ENCODE measurements at places on chromosomes 1 and 21.
A peak's percentile ranks its signal among the peaks of the same experiment; 100 is the strongest.

GRCh38 chr1:200381256-200381984, 28.4 kb downstream of the ZNF281 start:
- DNase-seq: no peak

GRCh38 chr1:220336391-220337031, 64.3 kb upstream of the RAB3GAP2 start:
- DNase-seq: no peak

DNA sequence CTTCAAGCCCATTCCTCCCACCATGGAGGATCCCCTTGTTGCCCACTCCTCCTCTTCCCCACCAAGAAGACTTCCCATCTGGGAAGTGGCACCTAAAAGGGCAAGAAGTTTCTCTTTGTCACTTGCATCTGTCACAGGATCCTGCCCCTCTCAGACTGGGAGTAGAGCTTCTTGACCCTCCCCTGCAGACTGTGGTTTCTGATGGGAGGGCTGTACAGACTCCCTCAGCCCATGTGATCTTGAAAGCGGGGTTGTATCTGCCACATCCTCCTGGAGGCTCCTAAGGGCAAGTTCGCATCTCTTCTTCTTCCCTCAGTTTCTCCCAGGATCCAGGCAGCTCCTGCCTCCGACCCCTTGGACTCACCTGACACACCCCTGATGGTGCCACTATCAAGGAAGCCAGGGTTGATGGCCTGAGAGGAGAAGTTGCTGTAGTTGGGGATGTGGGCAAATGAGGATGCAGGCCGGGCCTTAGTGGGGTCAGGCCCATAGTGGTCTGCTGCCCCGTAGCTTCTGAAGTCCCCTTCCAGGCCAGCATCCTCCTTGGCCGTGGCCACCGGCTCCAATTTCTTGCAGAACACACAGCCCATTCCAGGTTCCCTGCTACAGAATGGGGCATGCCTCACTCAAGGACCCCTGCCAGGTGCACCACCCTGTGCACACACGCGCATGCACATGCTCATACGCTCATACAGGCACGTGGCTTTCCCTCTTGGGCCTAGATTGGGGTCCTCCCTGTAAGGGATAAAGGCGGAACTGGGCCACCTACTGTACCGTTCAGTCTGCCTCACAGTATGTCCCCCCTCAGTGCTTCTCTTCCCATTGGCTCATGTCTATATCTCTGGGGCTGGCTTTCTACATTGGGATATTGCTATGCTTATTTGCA, 11.4 kb downstream of the FGR start:
- DNase-seq: no peak

DNA sequence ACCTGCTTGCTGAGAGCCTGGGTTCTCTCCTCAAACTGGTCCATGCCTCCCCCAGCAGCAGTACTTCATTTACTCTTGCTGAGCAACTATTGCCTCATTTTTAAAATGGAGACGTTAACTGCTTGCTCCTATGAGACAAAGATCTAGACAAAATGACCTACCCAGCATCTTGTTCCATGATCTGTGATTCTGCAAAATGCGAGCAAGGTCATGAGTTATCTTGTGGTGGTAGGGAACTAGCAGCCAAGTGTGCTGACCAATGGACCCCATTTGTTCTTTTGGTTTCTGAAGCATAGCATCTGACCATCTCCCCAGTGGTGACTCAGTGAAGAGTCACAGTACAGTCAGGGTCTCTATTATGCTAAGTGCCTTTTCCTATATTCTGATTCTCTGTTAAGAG, 40.4 kb downstream of the TBX15 start:
- no peak for DNase-seq

GRCh38 chr1:31576201-31576669, at the start of gene TINAGL1:
TINAGL1 (plus strand) TSS chr1:31576515; CDS start chr1:31577149, 634 bp downstream.
- peak; percentile 52 for DNase-seq

- DNase-seq: no peak
Observed at GRCh38 chr1:229509576-229509975, 1.4 kb upstream of the NUP133 start.

DNA sequence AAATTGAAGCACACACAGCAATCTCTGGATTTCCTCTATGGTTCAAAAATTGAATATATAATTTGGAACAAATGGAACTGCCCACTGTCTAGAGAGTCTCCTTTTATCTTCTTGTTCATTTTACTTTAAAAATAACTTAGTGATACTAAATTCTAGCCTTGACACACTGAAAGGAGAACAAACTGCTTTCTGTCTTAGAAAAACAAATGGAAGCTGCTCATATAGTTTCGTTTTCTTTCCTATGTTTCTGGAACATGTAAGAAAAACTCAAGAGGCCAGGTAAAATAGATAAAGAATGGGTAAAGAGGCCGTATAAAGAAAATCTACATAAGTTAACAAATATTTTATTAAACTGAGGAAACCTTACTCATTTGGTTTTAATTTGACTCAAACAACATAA, 332.7 kb downstream of the NEGR1 start:
- DNase-seq: no peak

DNA sequence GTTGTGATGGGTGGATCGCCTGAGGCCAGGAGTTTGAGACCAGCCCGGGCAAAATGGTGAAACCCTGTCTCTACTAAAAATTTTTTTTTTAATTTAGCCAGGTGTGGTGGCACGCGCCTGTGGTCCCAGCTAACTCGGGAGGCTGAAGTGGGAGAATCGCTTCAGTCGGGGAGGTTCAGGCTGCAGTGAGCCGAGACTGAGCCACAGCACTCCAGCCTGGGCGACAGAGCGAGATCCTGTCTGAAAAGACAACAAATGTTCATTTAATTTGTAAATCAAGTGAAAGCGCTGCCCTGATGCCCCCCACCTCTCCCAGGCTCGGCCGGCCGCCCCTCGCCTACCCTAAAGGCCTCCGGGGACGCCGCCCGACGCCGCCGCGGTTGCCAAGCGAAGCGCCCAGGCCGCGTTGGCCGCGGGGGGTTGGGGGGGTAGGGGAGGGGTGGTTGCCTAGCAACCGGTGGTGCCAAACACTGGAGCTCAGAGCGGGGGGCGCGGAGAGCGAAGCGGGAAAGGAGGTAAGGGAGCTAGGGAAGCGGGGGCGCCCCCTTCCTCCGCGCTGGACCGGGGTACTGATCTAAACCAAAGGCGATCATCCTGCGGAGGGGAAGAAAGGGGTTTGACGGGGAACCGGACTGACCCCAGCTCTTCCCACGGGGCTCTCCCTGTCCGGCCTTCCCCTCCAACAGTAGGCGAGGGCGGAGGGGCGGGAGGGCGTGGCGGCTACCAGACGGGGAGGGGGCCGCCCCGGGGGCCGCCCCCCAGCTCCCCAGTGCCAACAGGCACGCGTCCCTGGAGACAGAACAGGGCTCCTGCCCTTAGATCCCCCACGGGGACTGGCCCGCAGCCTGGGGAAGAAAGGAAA, at the start of gene TEKT2:
TSS of gene TEKT2 (plus strand) at position 460 of the 862 bp plus-strand sequence. CDS start 828 bp downstream, outside the sequence.
- DNase-seq: no peak

DNA sequence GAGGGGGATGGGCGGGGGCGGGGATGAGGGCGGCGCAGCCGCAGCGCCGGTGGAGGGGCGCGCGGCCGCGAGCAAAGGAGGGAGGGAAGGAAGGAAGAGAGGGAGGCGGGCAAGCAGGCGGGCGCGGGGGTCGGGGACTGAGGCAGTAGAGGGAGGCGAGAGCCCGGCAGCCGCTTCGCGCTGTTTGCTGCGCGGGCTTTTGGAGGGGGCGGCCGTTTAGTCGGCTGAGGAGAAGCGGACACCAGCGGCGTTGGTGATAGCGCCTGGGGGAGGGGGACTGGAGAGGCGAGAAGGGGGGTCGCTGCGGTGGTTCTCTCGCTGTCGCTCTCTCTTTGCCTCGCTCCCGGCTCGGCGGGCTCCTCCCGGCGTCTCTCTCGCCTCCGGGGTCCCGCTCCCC, at the start of gene HS2ST1:
TSS of gene HS2ST1 (plus strand) at position 35 of the 397 bp plus-strand sequence.
- no peak for DNase-seq

DNA sequence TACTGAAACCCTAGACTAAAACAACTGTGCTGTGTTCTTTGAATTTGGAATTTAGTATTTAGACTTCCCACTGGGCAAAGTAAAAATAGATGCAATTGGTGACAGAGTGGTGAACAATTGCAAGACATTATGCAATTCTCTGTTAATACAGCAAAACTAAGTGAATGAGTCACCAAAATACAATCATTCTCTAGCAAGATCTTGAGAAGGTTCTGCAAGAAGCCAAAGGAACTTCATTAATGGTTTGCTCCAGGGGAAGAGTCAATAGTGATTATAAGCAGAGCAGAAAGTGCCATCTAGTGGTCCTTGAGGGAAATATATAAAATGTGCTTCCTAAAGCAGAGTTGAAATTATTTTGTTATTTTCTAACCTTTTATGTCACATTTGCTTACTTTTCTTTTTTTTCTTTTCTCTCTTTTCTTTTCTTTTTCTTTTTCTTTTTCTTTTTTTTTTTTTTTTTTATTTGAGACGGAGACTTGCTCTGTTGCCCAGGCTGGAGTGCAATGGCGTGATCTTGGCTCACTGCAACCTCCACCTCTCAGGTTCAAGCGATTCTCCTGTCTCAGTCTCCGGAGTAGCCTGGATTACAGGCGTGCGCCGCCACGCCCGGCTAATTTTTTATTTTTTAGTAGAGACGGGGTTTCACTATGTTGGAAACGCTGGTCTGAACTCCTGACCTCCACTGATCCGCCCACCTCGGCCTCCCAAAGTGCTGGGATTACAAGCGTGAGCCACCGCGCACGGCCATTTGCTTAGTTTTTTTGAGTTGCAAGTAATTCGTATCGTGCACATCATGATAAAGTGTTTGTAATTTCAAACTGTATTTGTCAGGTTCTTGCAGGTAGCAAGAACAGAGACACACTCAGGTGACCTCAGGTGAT, 99.2 kb downstream of the CTH start:
- DNase-seq: no peak

- no peak for DNase-seq
Observed at GRCh38 chr21:39523399-39523798, 71.6 kb downstream of the SH3BGR start.

DNA sequence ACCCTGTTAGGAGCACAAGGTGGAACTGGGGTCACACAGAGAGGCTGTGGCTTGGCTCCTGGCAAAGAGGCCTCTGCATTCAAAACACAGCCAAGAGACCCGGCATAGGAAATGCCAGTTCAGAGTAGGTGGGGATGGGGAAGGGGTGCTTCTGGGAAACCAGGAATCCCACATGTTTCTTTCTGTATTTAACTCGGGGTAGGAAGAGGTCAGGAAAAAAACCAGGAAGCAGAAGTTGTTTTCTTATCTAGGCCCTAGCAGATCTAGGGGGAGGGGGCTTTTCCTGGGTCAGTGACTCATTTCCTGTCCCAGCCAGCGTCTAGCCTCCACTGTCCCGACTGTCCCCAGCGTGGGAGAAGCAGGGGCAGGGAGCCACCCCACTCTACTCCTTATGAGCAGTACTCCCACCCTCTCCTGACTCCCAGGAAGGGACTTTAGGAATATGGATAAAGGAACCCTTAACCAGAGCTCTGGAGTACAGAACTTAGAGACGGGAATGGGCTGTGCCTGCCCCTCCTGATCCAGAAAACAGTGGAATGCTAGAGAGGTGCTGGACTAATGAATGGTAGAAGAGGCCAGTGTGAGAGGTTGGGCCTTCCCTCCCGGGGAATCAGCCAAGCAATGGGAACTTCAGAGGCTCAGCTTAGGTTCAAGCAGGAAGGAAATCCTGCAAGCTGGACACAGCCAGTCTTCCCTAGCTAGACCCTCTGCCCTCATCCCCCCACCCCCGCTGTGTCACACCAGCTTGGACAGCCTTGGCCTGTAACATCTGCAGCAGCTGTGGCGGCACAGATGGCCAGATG, 5.7 kb downstream of the FHL3 start:
- DNase-seq: no peak

- DNase-seq: no peak
Observed at GRCh38 chr1:94325377-94326302, 88.3 kb upstream of the ARHGAP29 start.

- no peak for DNase-seq
Observed at GRCh38 chr21:42651515-42652401, 1.7 kb upstream of the PDE9A start.

GRCh38 chr1:207925210-207925609, 14.3 kb upstream of the CD34 start:
- no peak for DNase-seq

GRCh38 chr21:45258466-45258865, 29.2 kb downstream of the POFUT2 start:
- peak; percentile 50 for DNase-seq

- DNase-seq: no peak
Observed at GRCh38 chr1:119324198-119324597, 44.4 kb upstream of the HAO2 start.

DNA sequence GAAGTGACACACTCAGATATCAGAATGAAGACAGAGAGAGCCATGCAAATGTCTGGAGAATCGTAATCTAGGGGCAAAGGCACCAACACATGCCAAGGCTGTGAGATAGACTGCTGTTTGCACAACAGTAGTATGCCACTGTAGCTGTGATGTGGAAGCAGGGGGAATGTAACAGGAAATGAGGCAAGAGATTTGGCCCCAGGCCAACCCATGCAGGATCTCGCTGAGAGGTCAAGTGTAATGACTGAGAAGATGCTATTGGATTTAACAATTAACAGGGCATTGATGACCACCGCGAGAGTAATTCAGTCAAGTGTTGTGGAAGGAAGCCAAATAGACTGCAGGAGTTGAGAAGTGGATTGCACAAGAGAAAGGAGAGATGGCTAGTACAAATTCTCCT, 107.3 kb upstream of the ST6GALNAC5 start:
- no peak for DNase-seq

GRCh38 chr21:33794596-33794995, 121.0 kb downstream of the ATP5PO start:
- no peak for DNase-seq

- no peak for DNase-seq
Observed at GRCh38 chr1:231192620-231193163, 30.8 kb downstream of the TRIM67 start.

GRCh38 chr1:22224631-22225030, 81.7 kb upstream of the WNT4 start:
- no peak for DNase-seq

DNA sequence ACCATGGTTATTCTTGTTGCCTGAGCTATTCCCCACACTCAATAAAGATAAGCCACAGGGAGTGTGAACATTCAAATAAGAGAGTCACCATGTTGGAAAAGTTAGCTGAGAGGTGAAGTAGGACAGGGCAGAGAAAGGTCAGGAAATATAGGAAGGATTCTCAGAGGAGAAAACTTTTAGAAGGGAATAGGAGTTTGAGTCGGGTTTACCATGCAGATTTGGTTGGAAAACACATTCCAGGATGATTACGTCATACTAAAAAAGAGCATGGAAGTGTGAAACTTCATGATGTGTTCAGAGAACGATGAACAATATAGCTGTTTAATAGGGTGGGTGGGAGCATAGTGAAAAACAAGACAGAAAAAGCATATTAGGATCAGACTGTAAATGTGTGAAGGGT, 1125.3 kb upstream of the ADGRL2 start:
- DNase-seq: no peak
